GM23248 (cell line): ENCODE measurements at places on chromosomes 12 and 14.
A peak's percentile ranks its signal among the peaks of the same experiment; 100 is the strongest.

DNA sequence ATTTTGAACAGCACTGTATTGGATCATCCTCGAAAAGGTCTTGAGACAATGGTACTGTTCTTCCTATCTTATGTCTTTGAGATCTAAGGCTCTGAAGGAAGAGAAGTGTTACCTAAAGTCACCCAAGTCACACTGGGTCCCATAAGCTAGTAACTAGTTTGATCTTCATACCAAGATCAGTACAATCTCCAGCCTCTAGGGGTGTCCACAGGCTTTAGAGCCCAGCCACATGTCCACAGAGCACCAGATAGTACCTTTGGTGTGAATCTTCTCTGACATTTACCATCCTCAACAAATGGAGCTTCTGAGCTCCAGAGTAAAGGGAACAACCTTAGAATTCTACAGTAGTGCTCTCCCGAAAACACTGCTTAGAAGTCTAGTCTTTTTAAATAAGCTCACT, 78.7 kb downstream of the KSR2 start:
- DNase-seq, result peak; percentile 14

DNA sequence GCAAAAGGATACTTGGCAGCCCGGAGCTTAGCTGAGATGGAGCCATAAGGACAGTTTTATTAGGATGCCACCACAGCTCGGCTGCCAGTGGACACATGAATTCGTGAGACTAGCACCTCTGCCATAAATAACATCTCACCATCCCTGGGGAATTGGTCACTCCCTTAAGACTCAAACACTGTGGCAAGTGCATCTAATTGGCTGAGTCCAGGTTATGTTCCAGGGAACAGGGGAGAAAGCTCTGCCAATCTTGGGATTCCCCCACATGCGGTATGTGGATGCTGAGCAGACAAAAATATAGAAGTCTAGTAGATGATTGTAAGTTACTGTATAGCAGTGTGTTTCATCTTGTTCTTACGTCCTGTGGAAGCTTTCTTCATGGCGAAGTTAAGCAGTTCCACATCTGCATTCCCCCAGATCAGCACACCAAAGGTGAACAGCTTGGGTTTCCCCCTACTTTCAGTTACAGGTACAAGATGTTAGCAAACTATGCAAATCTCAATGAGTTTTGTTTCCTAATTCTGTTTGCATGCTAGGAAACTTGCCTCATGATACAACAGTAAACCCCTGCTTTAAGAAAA, 131.1 kb downstream of the ETV6 start:
- no peak for DNase-seq

- DNase-seq, result peak; percentile 69
These were observed 354.3 kb downstream of the CEP128 start for GRCh38 chr14:80587096-80587724.

GRCh38 chr14:60590991-60591414, 58.3 kb downstream of the SIX1 start:
- peak; percentile 68 for DNase-seq

DNA sequence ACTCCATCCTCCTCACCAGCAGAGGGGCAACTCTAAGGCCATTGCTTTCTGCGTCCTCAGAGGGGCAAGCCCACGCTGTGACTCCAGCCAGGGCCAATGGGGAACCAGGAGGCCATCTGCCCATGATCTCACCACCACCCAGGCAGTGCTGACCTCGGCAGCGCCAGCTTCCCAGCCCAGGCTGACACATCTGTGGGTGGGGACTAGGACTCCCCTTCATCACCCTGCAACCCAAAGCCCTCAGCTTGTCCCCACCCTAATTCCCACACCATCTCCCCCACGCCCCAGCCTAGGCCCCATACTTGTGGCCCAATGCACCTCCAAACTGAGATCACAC, 58.6 kb downstream of the VWF start:
- DNase-seq, result peak; percentile 64

GRCh38 chr12:84741692-84742091, 170.9 kb downstream of the SLC6A15 start:
- DNase-seq, result peak; percentile 43

DNA sequence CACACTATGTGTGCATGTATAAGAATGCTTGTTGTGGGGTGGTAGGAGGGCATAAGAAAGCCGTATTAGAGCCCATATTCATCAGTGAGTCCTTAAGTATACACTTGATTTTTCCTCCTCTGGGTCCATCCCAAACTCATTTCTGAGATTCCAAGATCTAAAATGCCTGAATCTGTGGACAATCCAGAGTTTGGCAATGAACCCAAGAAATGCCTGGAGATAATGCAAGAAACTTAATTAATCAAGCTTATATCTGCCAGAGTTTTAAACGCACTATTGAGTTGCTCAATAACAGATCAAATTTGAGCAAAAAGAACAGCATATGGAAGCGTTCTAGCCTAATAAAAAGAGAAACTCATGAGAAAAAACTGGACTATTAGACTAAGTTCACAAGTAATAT, 143.4 kb upstream of the NAV3 start:
- no peak for DNase-seq

DNA sequence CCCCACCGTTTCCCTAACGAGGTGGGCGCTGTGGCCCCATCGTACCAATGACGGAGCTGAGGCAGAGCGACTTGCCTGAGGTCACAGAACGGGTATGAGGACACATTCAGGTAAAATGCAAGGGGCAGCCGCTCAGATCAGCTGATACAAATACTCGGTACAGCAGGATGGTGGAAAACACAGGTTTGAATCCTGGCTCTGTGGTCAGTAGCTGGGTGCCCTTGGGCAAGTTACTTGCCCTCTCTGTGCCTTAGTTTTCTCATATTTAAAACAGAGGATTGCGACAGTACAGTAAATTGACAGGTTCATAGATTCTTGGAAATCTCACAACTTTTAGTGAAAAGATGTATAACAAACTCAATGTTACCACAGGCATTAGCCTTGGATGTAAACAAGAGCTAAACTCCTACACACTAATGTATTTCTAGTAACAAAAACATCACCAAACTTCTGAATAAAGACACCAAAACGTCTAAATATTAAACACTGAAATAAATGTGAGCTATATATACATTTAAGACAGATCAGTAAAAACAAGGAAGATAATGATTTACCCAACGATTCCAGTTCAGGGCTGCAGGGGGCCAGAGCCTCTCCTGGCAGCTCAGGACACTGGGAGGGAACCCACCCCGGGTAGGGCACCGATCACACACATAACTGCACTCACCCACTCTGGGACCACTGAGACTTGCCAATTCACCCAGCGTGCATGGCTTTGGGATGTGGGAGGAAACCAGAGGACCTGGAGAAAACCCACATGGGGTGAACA, 128.4 kb downstream of the RBM19 start:
- no peak for DNase-seq

DNA sequence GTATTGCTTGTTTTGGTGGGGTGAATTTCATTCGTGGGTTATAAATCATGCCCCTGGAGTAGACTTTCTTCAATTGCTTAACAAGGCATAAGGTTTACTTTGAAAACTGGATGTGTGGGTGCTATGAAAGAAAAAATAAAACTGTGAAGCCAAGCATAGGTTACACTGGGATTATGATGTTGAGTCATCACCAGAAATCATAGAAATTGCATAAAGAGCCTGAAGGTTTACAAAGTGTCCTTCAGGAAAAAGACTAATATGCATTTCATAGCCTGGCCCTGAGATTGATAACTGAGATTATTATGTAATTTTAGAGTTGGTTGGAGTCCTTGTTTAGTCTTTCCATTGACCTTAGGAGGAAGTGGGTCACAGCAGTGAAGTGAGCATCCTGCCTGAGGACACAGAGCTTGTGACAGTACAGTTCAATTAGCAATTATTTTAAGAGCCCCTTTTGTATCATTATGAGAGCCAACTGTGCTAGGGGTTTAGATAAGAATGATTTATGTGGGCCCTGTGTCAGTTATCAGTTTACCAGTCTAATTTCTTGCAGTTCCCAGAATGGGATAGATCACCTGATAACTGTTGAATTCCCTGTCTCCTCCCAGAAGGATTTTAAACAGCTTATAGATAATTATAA, 13.6 kb downstream of the LRRK2 start:
- DNase-seq, result peak; percentile 18

DNA sequence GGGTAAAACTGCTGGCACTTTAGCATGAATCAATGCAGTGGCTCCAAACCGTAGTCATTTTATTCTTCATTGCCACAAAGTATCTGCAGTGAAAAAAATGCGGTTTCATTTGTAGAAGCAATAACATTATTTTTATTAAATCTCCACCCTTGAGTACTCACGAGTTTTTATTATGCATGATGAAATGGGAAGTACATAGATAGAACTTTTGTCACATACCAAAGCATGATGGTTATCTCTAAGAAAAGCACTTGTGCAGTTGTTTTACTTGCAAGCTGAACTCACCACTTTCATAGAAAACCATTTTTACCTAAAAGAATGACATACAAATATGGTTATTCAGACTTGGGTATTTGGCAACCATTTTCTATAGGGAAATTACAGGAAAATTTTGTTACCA, 90.3 kb downstream of the PELI2 start:
- no peak for DNase-seq

GRCh38 chr12:131188131-131189050, 234.7 kb downstream of the ADGRD1 start:
- DNase-seq, result no peak

GRCh38 chr12:55847033-55847432, 4.3 kb upstream of the MMP19 start:
- DNase-seq, result peak; percentile 91
